ENCODE measurements at places on chromosomes 16 and 17.
A peak's percentile ranks its signal among the peaks of the same experiment; 100 is the strongest.

DNA sequence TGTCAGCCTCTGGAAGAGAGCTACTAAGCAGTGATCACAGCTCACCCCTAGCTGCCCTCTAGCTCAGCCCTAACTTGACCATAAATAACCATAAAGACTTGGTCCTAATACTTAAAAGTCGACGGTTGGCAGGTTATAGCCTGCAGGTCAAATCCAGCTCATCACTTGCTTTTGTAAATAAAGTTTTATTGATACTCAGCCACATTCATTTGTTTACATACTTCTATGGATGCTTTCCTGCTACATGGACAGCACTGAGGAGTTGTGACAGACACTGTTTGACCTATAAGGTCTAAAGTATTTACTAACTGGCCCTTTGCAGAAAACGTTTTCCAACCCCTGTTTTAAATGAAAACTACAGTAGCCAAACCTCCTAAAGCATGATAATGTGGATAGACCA is 151.6 kb upstream of the ASIC2 start:
- no peak for DNase-seq

- no peak for DNase-seq
Measured at GRCh38 chr16:50285406-50286003, 19.2 kb downstream of the ADCY7 start.

DNA sequence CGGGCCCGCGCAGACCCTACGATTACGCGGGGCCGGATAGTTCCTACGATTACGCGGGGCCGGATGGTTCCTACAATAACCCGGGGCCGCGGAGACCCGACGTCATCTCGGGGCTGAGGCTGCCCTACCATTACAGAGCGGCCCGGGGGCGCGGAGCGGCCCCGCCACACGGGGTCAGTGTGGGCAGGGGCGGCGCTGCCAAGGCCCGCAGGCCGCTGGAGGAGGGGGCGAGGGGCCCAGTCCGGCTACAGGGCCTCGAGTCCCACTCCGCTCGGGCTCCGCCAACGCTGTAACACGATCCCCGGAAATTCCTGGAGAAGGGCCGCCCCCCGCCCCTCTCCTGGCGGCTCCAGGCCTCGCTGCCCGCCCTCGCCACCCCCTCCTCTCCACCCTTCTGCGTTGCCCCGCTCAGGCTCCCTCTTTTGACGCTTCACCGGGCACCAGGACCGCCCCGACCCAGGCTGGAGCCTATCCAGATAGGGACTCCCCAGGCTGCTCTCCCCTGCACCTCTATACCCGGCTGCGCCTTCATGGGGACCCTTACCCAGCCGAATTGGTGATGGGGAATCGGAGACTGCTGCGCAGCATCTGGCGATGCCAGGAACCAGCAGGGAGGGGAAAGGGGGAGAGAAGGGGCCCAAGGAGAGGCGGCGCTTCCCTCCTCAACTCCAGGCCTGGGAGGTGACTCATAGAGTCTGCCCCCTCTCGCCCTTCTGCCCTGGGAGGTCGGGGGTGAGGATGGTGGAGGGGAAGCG is at the start of gene RAB34:
RAB34 (minus strand) TSS at position 291 of the 755 bp plus-strand sequence. CDS start 602 bp downstream, outside the sequence.
- DNase-seq: no peak

- DNase-seq: no peak
Measured at GRCh38 chr16:69412287-69412686, 12.1 kb upstream of the CYB5B start.

DNA sequence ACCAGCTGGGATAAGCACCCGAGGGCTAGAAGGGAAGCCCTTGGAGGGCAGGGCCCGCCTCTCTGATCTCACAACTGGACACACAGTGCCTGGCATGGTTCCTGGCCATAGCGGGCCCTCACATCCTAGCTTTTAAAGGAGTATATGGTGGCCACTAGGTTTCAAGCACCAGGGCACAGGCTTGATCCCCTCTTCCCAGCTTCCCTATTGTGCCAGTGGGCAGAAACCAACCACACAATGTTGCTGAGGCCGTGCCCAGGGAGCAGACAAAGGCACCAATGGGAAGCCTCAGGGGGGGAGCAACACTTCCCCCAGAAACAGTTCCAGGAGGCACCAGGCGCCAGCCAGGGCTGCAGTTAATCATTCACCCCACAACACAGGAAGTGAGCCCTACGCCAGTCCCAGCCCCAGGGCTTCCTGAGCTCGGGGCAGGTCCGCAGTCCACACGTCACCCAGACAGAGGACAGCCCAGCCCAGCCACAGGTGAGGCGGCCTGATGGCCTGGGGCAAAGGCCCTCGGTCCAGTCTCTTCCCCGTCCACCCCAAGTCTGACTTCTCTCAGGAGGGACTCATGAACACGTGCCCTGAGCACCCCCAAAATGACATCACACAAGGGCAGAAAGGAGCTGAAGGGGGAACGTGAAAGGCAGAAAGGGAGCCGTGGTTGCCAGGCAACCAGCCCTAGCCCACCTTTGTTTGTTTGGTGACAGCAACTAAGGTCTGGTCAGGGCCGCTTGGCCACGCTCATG is 12.8 kb downstream of the SMIM5 start:
- DNase-seq: no peak

GRCh38 chr17:65334406-65334805 is 197.2 kb downstream of the RGS9 start:
- DNase-seq: no peak

DNA sequence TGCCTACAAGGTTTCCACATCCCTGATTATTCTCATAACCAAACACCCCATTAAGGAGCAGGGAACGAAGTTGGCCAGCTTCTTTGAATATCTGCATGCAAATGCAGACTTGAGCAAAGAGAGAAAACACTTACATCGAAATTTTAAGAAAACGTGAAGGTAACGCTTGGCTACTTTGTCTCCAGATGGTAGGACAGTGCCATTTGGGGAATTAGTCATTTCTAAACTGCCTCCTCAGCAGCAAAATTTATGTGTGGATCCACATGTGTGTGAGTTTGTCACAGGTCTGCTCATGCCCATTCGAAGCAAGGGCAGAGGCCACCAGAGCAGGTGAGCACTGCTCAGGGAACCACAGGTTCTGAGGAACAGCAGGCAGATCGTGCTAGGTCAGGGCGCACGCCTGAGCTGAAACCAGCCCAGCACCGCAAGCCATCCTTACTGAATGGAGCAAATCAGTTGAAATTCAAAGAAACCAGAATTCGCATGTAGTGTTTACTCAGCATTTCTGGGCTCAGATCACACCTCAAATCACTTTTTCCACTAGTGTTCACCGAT is 80.1 kb downstream of the SOCS1 start:
- no peak for DNase-seq

DNA sequence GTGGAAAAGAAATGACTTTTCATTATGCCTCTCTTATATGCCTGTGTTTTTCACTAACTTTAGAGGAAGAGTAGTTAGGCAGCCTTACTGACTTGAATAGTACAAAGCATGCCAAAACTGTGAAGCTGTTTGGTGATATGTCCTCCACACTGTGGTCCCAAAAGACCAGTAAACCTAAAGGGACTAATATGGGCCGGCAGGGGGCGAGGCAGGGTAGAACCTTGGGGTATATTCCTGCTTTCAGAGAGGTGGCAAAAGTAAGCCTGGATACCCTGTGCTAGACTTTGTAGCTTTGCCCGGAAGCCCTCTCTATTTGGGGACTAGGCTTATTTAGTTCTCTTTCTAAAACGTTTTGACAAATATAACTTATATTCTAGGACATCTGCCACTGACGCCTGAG is 36.5 kb upstream of the VWA3A start:
- no peak for DNase-seq

GRCh38 chr17:51119415-51120356 is 982 bp downstream of the SPAG9 start:
- DNase-seq: peak; percentile 25

DNA sequence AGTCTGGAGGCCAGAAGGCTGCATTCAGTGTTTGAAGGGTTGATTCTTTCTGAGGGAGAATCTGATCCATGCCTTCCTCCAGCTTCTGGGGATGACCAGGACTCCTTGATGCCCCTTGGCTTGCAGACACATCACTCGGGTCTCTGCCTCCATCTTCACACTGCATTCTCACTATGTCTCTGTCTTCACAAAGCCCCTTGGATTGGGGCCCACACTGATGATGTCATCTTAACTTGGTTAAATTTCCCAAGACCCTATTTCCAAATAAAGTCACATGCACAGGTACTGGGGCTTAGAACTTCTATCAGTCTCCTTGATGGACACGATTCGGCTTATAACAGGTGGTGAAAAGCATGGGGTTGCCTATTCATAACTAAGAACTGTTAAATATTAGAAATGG is 112.1 kb upstream of the MYOCD start:
- no peak for DNase-seq

- peak; percentile 20 for DNase-seq
Measured at GRCh38 chr16:28136751-28137434, 73.4 kb upstream of the GSG1L start.

GRCh38 chr17:6514371-6514770 is 42.0 kb downstream of the PITPNM3 start:
- no peak for DNase-seq

DNA sequence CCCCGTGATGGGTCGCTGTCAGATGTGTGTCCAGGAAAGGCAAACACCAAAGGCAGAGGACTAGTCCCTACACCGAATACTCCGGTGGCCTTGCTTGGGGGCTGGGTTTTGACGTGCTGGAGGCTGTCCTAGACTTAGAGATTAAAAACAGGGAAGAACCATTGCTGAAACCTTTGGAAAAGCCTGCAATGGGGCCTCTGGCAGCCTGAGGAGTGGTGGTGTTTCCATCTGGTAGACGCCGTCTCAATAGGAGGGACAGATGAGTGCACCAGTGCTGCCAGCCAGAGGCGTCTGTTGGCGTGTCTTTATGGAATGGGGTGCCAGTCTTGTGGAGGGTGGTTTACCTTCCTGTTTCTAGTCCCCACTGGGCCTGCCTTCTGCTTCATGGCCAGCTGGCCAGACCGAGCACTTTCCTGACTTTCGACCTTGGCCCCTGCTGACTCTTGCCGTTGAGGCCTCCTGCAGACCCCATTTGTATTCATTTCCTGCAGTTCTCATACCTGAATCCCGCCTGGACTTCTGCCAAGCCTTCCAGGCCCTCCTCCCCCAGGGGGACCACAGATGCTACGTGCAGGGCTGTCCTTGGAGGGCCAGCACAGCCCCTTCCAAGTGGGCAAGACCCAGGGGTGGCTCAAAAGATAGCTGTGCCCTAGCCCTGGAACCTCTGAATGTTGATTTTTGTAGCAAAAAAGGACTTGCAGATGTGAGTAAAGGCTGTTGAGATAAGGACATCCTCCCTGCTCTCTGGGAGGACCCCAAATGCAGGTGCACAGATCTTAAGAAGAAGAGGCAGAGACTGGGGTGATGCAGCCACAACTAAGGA is 1.9 kb upstream of the DNASE1 start:
- no peak for DNase-seq

DNA sequence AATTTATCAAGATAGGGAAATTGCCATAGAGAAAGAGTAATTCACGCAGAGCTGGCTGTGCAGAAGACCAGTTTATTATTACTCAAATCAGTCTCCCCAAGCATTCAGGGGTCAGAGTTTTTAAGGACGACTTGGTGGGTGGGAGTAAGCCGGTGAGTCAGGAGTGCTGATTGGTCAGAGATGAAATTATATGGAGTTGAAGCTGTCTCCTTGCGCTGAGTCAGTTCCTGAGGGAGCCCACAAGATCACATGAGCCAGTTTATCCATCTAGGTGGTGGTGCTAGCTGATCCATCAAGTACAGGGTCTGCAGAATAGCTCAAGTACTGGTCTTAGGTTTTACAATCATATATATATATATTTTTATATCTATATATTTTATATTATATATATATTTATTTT is 6.0 kb upstream of the AQP8 start:
- no peak for DNase-seq

DNA sequence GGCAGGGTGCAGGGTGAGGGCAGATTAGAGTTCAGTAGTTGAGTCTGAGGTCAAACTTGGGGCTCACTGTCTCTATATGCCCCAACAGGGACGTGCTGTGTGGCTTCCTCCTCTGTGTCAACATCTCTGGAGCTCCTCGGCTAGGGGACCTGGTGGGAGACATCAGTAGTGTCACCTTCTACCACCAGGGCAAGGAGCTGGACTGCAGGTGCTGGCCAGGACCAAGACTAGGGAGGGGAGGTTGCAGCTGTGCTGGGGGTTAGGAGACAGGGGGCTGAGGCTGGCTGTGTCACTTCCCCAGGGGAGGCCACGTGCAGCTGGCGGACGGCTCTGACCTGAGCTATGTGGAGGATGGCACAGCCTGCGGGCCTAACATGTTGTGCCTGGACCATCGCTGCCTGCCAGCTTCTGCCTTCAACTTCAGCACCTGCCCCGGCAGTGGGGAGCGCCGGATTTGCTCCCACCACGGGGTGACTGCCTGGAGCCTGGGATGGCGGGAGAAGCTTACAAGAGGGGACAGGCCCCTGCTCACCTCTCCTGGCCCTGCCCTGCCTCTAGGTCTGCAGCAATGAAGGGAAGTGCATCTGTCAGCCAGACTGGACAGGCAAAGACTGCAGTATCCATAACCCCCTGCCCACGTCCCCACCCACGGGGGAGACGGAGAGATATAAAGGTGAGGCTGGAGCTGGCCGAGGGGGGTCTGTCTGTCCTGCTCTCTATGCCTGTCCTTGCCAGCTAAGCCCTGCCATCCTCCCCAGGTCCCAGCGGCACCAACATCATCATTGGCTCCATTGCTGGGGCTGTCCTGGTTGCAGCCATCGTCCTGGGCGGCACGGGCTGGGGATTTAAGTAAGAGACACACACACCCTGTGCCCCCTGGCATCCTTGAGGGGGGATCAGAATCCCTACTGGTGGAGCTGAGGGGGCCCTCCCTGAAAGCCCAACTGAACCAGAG is 18.9 kb downstream of the ADAM11 start:
- no peak for DNase-seq

GRCh38 chr17:1566505-1567199 is 4.1 kb upstream of the PITPNA start:
- DNase-seq: no peak

GRCh38 chr17:73156166-73156840 is 8.5 kb upstream of the SSTR2 start:
- peak; percentile 27 for DNase-seq

GRCh38 chr16:87723226-87723623 is 42.6 kb downstream of the KLHDC4 start:
- no peak for DNase-seq

DNA sequence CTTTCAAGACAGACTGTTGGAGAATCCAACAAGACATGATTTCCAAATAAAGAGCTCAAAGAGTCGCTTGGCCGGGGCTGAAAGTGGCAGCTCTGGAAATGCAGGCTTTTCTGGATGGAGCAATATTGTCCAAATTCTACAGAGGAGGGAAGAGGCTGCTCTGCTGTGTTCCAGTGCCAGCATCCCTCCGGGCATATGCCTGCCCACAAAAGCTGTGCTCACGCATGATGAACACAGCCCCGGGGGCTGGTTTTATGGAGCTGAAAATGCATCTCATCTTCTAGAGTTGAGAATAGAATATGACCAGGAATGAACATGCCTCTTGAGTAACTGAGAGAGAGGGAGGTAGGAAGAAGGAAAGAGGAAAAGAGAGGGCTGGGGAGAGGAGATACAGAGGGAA is 74.7 kb upstream of the TOX3 start:
- DNase-seq: no peak

All from activated T-helper 1 cell treated with Interleukin-2 at 50 U/mL for 16 hours (primary cell).